ENCODE measurements at places on chromosomes 4 and X. TPM values are rescaled to one million over a fixed set of nuclear protein-coding genes. Genes with fewer than 3 reads are reported as not detected.

GRCh38 chr4:147724468-147725201 lies 7.3 kb upstream of the ARHGAP10 start:
- H3K4me3 ChIP-seq = no peak overlapping the region
- no peaks in the 10 kb centered on the region for H3K4me1 ChIP-seq
- H3K27ac ChIP-seq = no peak overlapping the region
- no peaks in the 10 kb centered on the region for H3K27me3 ChIP-seq
- H3K36me3 ChIP-seq = no peaks in the 10 kb centered on the region
- no peak for DNase-seq

DNA sequence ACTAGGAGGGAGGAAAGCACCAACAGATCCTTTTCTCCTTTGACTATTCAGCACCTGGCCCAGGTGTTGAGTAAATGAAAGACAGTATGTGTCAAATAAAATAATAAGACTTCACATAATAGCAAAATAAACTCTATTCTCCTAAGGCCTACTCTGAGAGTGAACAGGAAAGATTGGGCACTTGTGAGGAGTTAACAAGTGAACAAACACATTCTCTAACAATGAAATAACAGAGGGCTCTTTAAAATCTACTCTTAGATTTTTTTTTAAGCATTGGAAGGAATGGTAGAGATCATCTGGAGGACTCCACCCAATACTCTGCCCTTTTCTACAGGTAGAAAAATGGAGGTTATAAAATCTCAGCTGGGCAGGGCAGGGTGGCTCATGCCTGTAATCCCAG lies 39.1 kb upstream of the NOCT start:
- no peaks in the 10 kb centered on the region for H3K27me3 ChIP-seq
- peaks cover 14% of the 10 kb centered on the region for H3K4me1 ChIP-seq
- no peak for DNase-seq
- H3K36me3 ChIP-seq = no peaks in the 10 kb centered on the region
- no peak overlapping the region for H3K4me3 ChIP-seq
- no peak overlapping the region for H3K27ac ChIP-seq

DNA sequence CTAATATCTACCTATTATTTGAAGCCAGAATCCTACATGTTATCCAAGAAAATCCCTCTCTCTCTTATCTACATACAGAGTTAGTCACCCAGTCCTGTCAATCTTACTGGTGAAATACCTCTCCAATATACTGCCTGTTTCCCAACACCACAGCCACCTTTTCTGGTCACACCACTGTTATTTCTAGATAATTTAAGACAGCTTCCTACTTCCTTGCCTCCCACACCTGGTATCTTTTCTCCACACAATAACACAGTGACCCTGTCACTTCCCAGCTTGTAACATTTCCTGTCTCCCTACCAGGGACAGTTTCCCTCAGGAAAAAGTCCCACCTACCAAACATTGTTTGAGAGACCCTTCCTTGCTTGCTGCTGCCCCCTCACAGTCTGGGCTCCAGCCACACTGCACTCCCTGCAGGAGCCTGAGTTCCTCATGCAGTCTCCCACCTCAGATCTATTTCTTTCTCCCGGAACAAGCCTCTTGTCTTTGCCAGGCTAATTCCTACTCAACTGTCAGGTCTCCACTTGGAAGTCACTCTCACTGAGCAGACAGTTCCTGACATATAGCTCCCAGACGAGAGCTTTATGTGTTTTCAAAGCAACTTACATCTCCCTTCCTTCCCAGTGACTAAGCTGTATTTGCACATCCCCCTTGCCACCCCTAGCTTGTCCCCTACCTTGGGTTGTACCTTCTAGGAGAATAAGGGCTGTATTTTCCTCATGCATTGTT lies 73.6 kb upstream of the QRFPR start:
- no peak overlapping the region for H3K27ac ChIP-seq
- H3K4me1 ChIP-seq = no peaks in the 10 kb centered on the region
- no peak for DNase-seq

DNA sequence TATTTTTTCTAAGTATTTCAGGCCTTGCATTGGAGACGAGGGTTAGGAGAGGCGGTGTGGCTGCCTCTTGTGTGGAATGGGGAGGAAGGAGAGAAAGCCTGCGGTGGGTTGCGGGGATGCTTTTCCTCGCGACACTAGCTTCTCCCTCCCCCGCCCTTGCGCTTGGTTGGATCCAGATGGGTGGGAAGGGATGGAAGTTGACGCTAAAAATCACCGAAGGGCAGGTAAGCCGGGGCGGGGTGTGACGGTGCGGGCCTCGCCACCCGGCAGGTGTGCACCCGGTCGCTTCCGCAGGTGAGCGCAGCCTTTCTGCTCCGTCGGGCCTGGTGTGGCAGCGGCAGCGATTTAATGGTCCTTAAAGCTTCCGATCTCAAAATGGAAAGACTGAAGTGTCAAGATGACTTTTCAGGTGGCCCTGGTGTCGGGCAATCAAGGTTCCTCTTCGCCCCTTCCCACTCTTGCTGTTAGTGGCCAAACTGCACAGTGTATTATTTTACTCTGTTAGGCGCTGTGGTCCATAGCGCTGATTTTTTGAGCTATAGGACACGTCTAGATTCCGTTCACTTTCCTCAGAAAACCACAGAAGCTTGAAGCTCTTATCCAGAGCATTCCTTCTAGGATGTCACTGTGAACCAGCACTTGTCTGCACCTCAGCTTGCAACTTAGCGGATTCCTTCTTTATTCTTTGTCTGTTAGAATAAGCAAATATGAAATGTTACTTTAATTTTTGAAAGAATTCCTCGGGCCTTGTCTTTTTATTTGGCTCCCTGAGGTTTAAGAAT lies 765 bp downstream of the ENOPH1 start:
- peak overlapping the region; percentile 98 for H3K27ac ChIP-seq
- H3K27me3 ChIP-seq = no peaks in the 10 kb centered on the region
- H3K4me3 ChIP-seq = peak overlapping the region; percentile 93

The GPR119 gene
- not detected for total RNA-seq

Measured in upper lobe of right lung (tissue), 1 donor.